ENCODE measurements at places on chromosomes 16 and 17.

DNA sequence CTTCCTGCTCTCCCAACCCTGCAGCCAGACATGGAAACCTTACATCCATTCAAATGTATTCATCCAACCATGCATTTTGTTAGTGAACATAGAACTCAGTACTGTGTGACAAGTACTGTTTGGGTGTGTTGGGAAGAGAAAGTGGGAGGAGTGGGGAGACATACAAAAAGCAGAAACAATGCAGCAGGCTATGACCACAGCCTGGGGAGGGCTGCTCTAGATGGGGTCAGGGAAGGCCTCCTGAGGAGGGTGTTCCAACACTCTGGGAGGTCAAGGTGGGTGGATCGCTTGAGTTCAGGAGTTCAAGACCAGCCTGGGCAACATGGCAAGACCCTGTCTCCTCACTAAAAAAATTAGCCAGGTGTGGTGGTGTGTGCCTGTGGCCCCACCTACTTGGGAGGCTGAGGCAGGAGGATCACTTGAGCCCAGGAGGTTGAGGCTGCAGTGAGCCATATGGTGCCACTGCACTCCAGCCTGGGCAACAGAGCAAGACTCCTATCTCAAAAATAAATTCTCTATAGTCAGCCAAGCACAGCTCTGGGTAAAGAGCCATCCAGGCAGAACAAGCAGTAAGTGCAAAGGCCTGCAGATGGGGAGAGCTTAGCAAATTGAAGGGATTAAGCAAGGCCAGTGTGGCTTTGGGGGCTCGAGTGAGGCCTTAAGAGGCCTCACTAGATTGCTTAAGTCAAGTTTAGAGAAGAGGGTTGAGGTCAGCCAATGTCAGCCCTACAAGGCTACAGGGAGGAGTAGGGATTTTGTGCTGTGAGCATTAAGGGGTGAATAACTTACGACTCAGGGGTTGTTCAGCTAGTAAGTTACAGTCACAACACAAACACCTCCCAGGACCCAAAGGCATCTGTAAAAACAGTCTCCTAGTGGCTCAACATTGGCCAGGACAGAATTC lies 5.5 kb downstream of the SLC13A2 start:
- no peak for DNase-seq

DNA sequence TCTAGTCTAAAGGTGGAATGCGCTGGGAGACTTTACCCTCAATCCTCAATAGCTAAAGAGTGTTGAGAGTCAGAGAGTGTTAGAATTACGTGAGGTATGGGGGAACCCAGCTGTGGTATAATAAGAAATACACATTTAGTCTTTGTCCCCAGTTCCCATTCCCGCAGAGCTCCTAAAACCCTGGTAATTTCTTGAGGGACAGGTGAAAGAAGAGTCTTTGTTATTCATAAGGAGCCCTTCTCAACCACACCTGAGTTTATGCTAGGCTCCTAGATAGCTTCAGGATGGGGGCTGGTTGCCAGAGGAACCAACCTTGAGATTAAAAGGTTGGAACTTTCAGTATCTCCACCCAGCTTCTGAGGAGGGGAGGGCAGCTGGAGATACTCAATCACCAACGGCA lies 5.8 kb downstream of the ZNF18 start:
- no peak for DNase-seq

- no peak for DNase-seq
These were observed 25.7 kb upstream of the SLC39A11 start for GRCh38 chr17:73118139-73118538.

DNA sequence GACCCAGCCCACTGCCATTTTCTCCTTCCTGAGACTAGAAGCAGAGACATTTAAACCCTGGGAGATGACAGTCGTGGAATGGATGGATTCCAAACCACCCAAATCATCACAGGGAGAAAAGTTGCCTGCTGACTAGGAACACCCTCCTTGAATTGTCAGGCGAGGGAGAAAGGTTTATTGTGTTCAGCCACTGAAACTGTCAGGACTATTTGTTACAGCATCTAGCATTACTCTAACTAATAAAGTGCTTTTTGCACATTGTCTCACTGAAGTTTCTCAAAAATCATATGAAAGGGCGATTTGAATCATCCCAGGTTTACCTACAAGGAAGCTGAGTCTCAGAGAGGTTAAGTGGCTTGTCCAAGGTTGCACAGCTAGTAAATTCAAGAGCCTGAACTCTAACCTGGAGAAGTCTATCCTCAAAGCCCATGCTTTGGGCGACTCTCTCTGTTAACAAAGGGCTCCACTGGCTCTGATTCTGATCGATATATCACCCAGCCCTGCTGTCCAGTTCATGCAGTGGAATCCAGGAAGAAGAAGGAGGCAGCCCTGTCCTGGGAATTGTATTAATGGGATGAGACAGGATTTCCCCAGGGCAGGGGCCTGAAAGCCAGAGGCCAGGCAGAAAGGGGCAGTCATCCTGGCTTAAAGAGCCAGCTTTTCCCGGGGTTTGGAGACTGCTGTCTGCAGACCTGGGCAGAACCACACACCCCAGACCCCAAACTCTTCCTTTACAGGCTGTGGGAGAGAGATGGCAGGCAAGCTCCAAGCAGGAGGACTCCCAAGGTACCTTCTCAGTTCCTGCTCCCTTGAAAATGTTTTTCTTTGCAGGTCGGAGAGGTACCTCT lies 37.5 kb downstream of the IRX3 start:
- DNase-seq = no peak

- DNase-seq = peak; percentile 40
These were observed 16.6 kb upstream of the C16orf74 start for GRCh38 chr16:85767531-85767930.

DNA sequence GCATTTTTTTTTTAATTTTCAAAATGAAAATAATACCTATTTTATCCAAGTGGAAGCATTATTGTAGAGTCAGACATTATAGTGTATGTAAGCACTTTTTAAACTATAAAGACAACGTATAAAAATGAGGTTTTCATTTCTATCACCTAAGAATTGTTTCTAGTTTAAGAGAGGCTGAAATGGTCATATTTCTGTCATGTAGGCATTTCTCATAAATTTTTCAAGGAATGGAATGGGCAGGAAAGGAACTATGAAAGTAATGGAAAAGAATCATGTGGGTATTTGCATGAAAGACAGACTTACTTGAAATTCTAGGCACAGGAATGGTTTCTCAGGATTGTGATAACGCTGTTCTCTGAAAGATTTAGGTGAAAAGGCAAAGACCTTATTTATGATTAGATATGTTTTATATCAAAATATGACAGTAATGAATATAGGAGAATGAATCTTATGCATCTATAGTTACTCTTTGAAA lies 67.4 kb downstream of the PPM1E start:
- DNase-seq = no peak

- DNase-seq = no peak
These were observed 5.7 kb upstream of the HID1 start for GRCh38 chr17:74978240-74978639.

GRCh38 chr16:57091200-57091974 lies 996 bp upstream of the CPNE2 start:
- peak; percentile 52 for DNase-seq

DNA sequence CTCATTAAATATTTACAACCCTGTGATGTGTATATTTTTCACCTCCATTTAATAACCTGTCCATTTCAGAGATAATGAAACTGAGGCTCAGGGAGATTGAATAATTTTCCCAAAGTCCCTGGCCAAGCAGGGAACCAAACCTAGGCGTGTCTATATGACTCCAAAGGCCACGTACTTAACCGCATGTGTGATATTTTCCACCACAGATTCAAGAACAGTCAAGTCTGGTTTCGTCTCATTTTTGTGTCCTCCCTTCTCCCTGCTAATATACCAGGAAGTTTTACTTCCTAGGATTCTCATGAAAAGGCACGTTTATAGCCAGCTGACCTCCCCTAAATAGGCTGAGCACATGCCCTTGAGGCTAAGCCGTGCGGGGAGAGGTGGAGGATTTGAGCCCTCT lies 15.3 kb downstream of the WFIKKN2 start:
- no peak for DNase-seq

GRCh38 chr17:66767154-66767933 lies 67.6 kb upstream of the CACNG5 start:
- DNase-seq = no peak

GRCh38 chr16:30054451-30054850 lies 11.1 kb upstream of the ALDOA start:
- no peak for DNase-seq

- DNase-seq = no peak
These were observed 1.0 kb upstream of the SLC12A4 start for GRCh38 chr16:67969254-67970039.
